ENCODE measurements at places on chromosomes 6 and 20. TPM values are rescaled to one million over a fixed set of nuclear protein-coding genes. Genes with fewer than 3 reads are reported as not detected.

The PTK6 gene
- 1.1 TPM for total RNA-seq

The RAD21L1 gene
- not detected for total RNA-seq

GRCh38 chr6:7264686-7265384 lies 48.2 kb downstream of the SSR1 start:
- H3K27ac ChIP-seq: no peak overlapping the region
- H3K36me3 ChIP-seq: no peaks in the 10 kb centered on the region
- peaks cover 14% of the 10 kb centered on the region for H3K4me1 ChIP-seq
- H3K4me3 ChIP-seq: no peak overlapping the region
- H3K27me3 ChIP-seq: no peaks in the 10 kb centered on the region

The CLPSL1 gene
- not detected for total RNA-seq

DNA sequence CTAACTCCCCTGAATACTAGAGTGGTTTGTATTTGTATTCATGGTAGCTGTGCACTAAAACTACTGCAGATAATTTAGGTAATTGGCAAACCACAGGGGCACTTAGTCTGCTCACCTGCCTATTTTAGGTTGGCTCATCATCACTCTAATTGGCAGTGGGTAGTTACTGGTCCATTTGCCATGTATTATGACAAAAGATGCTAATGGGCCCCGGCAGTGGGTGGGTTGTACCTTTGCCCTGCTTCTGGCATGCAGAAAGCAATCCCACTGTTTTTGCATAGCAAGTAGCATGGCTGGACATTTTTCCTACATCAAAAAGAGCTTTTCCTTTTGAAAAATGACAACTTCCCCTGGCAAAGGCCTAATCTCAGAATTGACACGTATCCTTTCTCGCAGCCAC lies 741.4 kb upstream of the MAP3K7 start:
- no peak overlapping the region for H3K27ac ChIP-seq
- no peak overlapping the region for H3K4me3 ChIP-seq
- no peaks in the 10 kb centered on the region for H3K27me3 ChIP-seq
- DNase-seq: no peak

The MAP7 gene
- total RNA-seq: 40.0 TPM

DNA sequence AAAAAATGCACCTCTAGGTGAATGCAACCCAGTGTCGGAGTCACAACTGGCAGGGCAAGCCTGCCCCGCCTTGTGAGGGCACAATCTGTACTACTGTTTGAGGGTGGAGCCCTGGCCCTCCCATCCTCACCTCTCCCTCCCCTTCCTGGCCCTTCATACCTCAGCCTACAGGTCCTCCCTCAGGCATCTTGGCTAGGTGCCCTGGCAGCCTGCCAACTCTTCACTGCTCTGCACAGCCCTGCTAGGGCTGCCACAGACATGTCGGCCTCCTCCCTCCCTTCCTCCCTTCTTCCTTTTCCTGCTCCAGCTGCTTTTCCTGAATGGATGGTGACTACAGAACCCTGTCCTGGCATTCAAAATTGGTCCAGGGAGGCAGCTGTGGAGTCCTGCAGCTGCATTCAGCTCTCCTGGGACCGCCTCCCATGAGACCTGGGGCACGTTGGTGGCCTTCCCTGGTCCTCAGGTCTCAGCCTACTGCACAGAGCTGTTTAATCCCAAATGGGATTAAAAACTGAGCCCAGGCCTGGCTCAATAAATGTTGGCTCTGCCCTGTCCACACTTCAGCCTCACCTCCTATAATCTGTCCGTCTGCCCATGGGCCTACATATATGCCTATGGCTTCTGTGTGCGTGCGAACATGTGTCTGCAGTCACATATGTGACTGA lies 52.7 kb downstream of the CDH22 start:
- peaks cover 30% of the 10 kb centered on the region for H3K27me3 ChIP-seq
- no peaks in the 10 kb centered on the region for H3K36me3 ChIP-seq
- no peaks in the 10 kb centered on the region for H3K4me1 ChIP-seq
- DNase-seq: peak; percentile 77
- no peak overlapping the region for H3K4me3 ChIP-seq
- no peak overlapping the region for H3K27ac ChIP-seq

All from kidney (tissue), 22 donors.